Left kidney (tissue), 8 donors: ENCODE measurements at places on chromosomes 4 and X. TPM values are rescaled to one million over a fixed set of nuclear protein-coding genes. Genes with fewer than 3 reads are reported as not detected.

DNA sequence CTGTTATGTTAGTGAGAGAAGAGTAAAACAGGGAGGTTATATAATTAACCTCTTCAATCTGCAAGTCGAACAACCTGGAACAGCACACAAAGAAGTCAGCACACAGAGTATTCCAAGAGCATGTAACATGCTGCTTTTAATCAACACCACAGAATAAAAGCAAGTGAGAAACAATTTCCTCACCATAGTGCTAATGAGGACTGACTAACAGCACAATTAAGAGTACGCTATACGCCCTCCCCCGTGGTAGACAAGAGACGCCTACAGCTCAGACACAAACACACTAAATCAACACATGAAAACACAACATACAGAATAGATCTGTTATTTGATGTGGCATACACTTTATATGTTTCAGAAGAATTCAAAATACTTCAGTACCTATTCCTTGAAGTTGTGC, 103.0 kb downstream of the PPP3CA start:
- no peak for DNase-seq

GRCh38 chr4:153427363-153428071, 38.6 kb upstream of the TMEM131L start:
- no peak for DNase-seq

- DNase-seq, result no peak
These were observed 56.9 kb upstream of the TMEM33 start for GRCh38 chr4:41878170-41878969.

- DNase-seq, result no peak
These were observed 239.1 kb downstream of the RASL11B start for GRCh38 chr4:53101191-53101581.

DNA sequence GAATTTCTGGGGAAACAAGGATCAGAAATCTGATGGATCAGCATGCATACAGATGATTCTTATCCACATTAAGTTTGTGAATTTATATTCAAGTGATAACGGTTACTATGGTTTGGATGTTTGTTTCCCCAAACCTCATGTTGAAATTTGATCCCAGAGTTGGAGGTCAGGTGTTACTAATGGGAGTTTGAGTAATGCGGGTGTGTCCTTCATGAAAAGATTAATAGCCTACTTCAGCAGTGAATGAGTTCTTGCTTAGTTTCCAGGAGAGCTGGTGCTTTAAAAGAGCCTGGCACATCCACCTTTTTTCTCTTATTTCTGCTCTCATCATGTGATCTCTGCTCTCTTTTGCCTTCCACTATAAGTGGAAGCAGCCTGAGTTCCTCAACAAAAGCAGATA, 712.4 kb downstream of the IL1RAPL1 start:
- peak; percentile 6 for DNase-seq

GRCh38 chr4:3233391-3234071, 15.4 kb upstream of the MSANTD1 start:
- DNase-seq, result no peak

The RTL5 gene
- polyA plus RNA-seq, result 23.7 TPM

The ANK2 gene
- polyA plus RNA-seq, result 80.7 TPM

The CENPVL2 gene
- 0.28 TPM for polyA plus RNA-seq

The STAG2 gene
- 138 TPM for polyA plus RNA-seq
